Aorta (tissue), 5 donors: ENCODE measurements at places on chromosomes 5 and 9. TPM values are rescaled to one million over a fixed set of nuclear protein-coding genes. Genes with fewer than 3 reads are reported as not detected.

The MARVELD2 gene
- polyA plus RNA-seq: not detected

The RAB3C gene
- not detected for polyA plus RNA-seq

The KCNN2 gene
- polyA plus RNA-seq: not detected

The PCDHB6 gene
- 2.6 TPM for polyA plus RNA-seq

The PDE8B gene
- 16.3 TPM for polyA plus RNA-seq

The KCNV2 gene
- not detected for polyA plus RNA-seq

The CARTPT gene
- 0.51 TPM for polyA plus RNA-seq

The JAKMIP2 gene
- 0.13 TPM for polyA plus RNA-seq

The HNRNPA0 gene
- polyA plus RNA-seq: 24.4 TPM

The ROR2 gene
- not detected for polyA plus RNA-seq

The ERAP2 gene
- 1.0 TPM for polyA plus RNA-seq

The KLHL3 gene
- 3.2 TPM for polyA plus RNA-seq

The FST gene
- polyA plus RNA-seq: 7.5 TPM

The PKN3 gene
- polyA plus RNA-seq: 2.5 TPM

The PCDHB9 gene
- polyA plus RNA-seq: 2.1 TPM

The ACTBL2 gene
- not detected for polyA plus RNA-seq

The SLC4A9 gene
- polyA plus RNA-seq: not detected

The CA9 gene
- not detected for polyA plus RNA-seq

The PCDHGB2 gene
- polyA plus RNA-seq: 0.38 TPM

The CSF1R gene
- polyA plus RNA-seq: 15.0 TPM

The LCNL1 gene
- polyA plus RNA-seq: 0.15 TPM

The IFNK gene
- polyA plus RNA-seq: not detected

The GABRA6 gene
- not detected for polyA plus RNA-seq

The ANKRD34B gene
- polyA plus RNA-seq: 0.25 TPM

The SAXO1 gene
- not detected for polyA plus RNA-seq

The C5orf46 gene
- 118 TPM for polyA plus RNA-seq

The ZBED3 gene
- polyA plus RNA-seq: 5.0 TPM

The SH3GL2 gene
- polyA plus RNA-seq: not detected

The ACTL7B gene
- not detected for polyA plus RNA-seq

The ZNF483 gene
- not detected for polyA plus RNA-seq

The SLC34A3 gene
- not detected for polyA plus RNA-seq

The PTPN3 gene
- 4.3 TPM for polyA plus RNA-seq

The PAPPA gene
- 1.3 TPM for polyA plus RNA-seq

The SAPCD2 gene
- polyA plus RNA-seq: not detected

The LRRC14B gene
- polyA plus RNA-seq: not detected
